ENCODE measurements at places on chromosomes 11 and 22.

GRCh38 chr11:132933703-132934102 is 598.6 kb downstream of the OPCML start:
- no peak for DNase-seq

- DNase-seq, result no peak
These were observed 893.3 kb downstream of the FAM181B start for GRCh38 chr11:81840380-81840779.

DNA sequence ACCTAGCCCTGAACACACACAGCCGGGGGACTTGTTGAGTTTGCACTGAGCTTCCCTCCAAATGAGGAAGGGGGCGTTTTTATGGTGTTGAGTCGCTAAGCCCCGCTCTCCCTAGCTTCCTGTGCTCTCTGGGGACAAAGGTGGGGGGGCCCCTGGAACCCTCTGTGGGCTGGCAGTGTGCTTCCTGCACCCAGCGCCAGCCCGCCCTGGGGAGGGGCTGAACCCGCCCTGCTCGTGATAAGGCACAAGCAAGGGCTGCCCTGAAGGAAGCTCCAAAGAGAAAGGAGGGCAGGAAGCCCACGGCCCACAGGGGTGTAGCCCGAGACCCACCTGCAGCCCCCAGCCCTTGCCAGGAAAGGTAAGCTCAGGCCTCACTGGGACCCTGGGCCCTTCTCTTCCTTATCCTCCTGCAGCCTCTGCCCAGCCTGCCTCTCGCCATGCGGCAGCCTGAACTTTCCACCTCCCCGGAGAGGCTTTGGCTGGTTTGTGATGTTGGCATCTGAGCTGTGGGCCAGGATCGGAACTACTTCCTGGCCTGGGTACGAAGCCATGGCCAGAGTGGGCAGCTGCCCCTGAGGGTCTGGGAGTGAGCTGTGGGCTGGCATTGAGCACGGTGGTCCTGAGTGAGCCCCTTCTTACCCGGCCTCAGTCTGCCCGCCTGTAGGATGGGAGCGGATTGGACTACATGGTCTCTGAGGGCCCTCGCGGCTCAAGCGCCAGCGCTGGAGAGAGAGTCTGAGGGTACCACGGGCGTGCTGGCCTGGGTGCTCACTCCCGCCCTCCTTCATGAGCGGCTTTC is at the start of gene FERMT3:
Gene FERMT3 (plus strand): TSS at position 265 of the 799 bp plus-strand sequence. CDS start 644 bp downstream, outside the sequence.
- DNase-seq, result no peak

- DNase-seq, result peak; percentile 23
These were observed 3.2 kb upstream of the CSDC2 start for GRCh38 chr22:41557401-41558240.

DNA sequence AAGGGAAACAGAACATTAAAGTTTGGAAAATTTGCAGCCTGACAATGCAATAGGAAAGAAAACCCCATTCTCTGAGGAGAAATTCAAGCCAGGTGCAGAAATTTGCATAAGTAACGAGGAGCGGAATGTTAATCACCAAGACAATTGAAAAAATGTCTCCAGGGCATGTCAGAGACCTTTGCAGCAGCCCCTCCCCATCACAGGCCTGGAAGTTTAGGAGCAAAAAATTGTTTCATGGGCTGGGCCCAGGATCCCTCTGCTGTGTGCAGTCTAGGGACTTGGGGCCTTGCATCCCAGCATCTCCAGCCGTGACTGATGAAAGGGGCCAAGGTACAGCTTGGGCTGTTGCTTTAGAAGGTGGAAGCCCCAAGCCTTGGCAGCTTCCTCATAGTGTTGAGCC is 780.2 kb downstream of the LRRC4C start:
- no peak for DNase-seq

- peak; percentile 40 for DNase-seq
These were observed 132.8 kb upstream of the PITPNB start for GRCh38 chr22:28051787-28052356.

- DNase-seq, result no peak
These were observed 51.8 kb upstream of the SLC36A4 start for GRCh38 chr11:93249459-93250220.

DNA sequence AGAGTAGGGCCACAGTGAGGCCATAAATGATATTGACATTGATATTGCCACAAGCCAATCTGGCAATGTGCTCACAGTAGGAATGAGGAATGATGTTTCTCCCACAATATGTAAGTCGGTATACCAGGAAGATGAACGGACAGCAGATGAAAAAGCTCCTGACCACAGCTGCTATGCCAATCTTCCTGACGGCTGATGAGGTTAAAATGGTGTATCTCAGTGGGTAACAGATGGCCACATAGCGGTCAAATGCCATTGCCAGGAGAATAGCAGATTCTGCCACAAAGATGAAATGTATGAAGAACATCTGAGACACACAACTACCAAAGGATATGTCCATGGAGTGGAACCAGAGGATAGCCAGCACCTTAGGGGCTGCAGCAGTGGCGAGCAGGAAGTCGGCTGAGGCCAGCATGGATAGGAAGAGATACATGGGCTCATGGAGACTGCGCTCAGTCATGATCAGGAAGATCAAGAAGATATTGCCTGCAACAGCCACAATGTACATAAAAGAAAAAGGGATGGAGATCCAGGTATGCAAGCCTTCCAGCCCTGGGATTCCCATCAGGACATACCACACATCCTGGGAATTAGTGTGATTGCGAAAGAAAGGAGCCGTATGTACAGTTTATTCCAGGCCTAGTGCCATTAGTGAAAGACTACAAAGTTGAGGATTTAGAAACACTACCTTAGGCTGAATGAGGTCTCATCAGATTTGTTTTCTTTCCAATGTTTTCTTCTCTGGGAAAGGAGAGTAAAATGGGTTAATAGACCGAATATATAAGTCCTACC is 22.2 kb downstream of the OR51V1 start:
- DNase-seq, result no peak

DNA sequence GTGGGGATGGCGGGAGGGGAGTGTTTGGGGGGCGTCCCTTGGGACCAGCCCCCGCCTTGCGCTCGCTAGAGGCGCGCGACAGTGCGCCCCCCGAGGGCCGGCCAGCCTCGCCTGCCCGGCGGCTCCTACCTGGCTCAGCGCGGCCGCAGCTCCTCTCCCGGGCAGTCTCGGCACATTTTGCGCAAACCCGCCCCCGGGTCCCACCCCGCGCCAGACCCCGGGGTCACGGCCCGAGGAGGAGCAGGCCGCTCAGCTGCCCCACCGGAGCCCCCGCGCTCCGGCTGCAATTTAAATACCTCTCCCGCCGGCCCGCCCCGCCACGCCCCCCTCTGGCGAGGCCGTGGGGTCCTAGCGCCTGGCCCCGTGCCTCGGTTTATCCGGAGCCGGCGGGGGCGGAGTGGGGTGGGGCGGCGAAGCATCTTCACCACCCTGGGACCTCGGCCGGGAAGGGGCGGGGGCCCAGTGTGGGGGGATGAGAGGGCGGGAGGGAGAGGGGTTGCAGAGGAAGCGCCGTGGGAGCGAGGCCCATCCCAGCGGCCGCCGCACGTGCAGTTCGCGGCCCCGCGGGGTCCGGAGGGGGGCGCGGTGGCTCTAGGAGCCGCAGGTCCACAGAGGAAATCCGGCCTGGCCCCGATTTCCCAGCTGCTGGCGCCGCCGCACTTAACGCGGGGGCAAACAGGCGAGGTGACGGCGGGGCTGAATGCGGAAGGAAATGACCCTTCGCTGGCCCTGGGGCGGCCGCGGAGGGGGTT is at the start of gene LRRC32:
Gene LRRC32 (minus strand): TSS at position 263 of the 752 bp plus-strand sequence. CDS start 4,793 bp downstream, outside the sequence.
- no peak for DNase-seq

DNA sequence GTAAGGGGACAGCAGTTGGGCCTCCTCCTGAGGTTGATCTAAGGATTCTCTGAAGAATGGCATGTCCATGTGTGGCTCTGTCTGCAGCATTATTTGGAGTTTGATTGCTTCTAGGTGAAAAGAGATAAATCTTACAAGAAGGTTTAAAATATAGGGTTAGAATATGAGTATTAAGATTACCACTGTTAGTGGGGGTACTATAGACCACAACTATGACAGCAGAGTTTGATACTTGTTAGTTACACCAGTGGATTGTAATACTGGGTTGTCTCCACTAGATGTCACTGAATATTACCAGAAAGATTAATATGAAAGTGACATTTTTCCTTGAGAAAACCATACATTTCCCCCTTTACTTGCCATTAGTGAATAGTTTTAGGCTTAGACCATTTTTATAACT is 47.9 kb downstream of the ZNF280B start:
- DNase-seq, result no peak

DNA sequence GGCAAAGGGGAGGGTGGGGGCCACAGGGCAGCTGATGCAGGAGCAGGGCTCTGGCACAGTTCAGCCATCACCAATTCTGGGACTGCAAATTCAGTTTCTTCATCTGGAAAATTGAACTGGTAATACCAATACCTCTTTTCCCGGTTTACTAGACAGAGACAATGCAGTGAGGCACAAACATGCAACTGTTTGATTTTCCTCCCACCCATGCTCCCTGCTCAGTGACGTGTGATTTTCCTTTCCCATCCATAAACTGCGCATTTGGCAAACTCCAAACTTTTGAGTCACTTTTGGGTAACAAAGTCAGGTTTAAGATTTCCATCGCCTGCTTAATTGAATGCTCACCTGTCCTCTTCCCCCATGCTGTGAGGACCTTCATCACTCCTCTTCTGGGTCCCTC is 23.2 kb downstream of the P2RY2 start:
- DNase-seq, result no peak
